Amniotic epithelial cell (primary cell): ENCODE measurements at places on chromosomes 7 and 10.

DNA sequence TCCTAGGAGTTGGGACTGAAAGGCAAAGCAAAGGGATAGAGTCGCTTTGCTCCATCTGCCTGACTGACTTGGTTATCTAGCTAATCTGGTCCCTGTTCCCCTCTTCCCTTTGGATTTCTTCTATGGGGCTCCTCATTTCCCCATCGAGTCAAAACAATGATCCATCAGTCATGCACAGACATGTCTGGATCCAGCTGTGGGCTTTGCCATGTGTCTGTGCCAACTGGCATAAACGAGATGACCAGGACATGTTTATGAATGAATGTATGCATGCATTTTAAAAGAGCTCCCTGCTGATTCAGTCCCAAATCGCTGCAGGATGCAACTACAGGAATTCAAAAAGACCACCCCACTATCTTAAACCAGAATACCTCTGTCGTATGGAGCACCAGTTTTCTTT, 122.0 kb downstream of the ARL4A start:
- no peak for DNase-seq

- peak; percentile 85 for DNase-seq
Observed at GRCh38 chr10:29160150-29160617, 128.7 kb upstream of the LYZL1 start.

GRCh38 chr10:113572520-113573290, 19.9 kb downstream of the HABP2 start:
- no peak for DNase-seq

GRCh38 chr10:101095550-101096213, 33.9 kb downstream of the KAZALD1 start:
- DNase-seq, result peak; percentile 32

DNA sequence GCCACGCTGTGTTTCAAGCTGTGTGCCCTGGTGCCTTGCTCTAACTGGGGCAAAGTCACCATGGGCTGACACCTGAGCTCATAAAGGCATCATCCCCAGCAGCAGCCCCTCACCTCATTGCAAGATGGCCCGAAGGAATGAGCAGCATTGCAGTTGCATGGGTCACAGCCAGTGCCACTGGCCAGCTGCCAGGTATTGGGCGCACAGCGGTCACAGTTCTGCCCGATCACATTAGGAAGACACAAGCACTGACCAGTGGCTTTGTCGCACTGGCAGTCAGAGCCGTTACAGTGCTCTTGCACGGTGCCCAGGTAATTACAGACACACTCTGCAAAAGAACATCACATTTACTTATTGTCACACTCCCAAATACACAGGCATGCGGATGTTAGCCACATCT, 51.1 kb downstream of the LAMB1 start:
- DNase-seq, result no peak

- no peak for DNase-seq
Observed at GRCh38 chr7:148711191-148712102, 12.7 kb downstream of the CUL1 start.

DNA sequence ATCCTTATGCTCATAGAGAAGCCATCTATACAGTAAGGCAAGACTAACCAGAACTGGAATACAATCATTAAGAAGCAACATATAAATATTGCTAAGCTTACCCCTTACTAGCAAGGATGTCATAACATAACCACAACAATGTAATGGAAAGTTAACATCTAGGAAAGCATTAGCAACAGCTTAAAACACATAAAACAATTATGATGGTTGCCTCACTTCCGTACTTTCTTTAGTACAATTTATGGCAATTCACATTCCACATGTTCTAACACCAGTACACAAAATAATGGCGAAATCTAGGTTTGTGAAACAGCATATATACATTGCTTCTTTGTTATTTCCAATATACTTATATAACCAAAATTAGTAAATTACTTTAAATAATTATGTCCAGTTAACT, 195.0 kb downstream of the AHR start:
- peak; percentile 80 for DNase-seq

DNA sequence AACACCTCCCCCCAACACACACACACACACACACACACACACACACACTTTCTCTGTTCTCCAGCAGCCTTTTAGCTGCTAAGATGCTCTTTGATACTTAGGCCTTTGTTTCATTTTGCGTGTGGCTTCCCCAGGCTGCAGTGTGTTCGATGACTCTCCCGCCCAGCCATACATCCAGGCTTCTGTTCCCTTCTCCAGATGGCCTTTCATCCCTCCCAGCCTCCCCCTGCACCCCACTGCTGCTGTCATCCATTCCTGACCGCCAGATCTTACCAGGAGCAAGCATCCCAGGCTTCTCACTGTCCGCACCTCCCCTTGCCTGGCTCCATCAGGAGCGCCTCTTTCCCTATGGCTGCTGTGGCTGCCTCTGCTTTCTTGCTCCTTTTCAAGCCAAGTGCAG, 77.8 kb upstream of the PPIF start:
- no peak for DNase-seq

GRCh38 chr10:99781734-99782429, 558 bp upstream of the ABCC2 start:
- DNase-seq, result no peak

DNA sequence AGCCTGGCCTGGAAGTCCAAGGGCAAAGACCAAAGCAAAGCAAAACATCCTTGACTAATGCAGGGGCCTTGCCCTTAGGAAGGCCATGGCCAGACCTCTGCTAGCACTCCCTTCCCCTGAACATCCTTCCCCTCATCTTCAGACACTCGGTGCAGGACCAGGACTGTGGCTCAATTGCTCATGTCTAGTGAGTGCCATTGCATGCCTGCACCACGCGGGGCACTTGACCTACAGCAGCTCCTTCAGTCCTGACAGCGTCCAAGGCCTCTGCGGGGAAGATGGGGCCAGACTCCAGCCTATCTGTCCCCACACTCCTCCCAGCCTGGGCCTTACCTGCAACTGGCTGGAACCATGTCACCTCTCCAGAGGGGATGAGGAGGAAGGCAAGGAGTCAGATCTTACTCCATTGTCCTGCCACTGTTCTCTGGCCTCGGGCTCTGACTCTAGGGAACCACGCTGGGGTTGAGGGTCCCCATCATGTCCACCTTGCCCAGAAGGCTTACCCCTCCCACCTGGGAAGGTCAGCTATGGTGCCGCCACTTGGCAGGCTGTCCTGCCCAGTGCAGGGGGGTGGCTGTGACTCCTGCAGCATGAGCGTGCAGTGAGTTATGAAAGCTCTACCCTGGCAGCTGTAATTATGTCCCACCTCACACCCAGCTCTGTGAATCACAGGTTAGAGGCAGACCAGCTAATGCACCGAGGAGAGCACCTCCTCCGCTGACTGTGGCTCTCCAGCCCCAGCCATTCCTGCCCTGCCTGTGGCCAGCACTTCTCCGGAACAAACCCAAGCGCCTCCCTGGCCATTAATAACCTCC, 16.1 kb downstream of the DRGX start:
- no peak for DNase-seq

- no peak for DNase-seq
Observed at GRCh38 chr7:142327628-142328405, 70.0 kb upstream of the PRSS58 start.

DNA sequence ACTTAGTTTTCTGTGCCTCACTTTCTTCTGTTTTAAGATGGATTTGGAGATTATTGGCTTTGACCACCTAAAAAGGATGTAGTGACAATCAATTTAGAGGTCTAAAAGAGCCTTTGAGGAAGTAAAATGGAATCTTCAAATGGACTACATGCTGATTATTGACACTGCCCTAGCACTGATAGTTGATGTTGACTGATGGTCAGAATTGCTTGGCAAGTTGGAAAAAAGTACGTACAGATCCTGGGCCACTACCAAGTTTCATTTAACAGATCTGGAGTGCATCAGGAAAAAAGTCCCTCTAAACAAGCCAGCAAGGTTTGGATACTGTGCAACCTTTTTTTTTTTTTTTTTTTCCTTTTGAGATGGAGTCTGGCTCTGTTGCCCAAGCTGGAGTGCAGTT, 81.1 kb downstream of the TCF7L2 start:
- no peak for DNase-seq

DNA sequence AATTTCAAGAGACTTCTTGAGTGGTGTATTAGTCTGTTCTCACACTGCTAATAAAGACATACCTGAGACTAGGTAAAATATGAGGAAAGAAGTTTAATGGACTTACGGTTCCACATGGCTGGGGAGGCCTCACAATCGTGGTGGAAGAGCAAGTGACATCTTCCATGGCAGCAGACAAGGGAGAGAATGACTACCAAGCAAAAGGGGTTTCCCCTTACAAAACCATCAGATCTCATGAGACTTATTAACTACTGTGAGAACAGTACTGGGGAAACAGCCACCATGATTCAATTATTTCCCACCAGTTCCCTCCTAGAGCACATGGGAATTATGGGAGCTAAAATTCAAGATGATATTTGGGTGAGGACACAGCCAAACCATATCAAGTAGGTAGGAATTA, 150.5 kb downstream of the PCDH15 start:
- DNase-seq, result no peak

GRCh38 chr7:27359181-27360125, 116.9 kb downstream of the EVX1 start:
- no peak for DNase-seq

GRCh38 chr10:69892816-69893215, 91.1 kb downstream of the COL13A1 start:
- DNase-seq, result no peak

GRCh38 chr7:74223711-74224510, 14.1 kb downstream of the LAT2 start:
- DNase-seq, result no peak

GRCh38 chr10:89679986-89680385, 21.4 kb upstream of the KIF20B start:
- DNase-seq, result no peak

DNA sequence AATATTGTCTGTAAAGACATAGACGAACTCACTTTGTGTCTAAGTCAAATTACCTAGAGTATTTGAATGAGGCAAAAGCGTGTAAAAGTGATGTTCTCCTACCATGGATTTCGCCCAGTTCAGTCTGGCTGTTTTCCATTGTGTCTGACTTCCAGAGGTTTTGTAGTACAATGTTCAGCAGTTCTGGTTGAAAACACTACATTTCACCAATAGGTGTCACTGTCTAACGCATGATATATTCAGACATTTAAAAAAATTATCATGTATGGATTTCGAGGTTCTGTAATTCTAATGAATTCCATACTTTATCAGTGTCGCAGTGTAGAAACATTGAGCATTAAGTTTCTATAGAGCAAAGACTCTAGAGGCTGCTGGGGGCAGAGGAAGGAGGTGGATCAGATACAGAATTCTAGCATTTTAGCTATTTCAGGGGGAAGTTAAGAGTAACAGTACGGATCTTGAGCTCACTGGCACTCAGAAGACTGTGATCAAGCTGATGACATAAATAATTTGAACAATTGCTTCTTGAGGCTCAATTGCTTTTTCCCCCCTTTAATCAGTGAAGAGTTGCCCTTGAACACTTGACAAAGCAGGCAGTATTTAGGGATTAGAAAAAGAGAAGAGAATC, 196.9 kb upstream of the RHOBTB1 start:
- peak; percentile 72 for DNase-seq

- DNase-seq, result no peak
Observed at GRCh38 chr10:5515948-5516761, 8.6 kb upstream of the CALML3 start.

DNA sequence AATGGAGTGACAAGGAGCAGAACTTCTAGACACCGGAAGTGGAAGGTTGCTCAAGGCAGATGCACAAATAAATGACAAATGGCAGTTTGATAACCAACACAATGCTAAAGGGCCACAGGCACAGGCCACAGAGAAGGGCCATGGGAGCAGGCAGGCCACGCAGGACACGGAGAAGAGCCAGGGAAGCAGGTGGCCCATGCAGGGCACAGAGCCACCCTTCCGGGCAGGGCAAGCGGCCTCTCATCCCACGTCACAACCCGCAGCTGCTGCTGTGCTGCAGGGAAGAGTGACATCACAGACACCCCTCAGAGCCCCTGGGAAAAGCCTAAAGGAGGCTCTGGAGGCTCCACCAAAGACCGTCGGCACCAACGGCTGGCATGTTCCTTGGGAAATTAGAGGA, 328.5 kb downstream of the PTPRN2 start:
- DNase-seq, result no peak

- peak; percentile 80 for DNase-seq
Observed at GRCh38 chr7:17545348-17545747, 246.9 kb downstream of the AHR start.

DNA sequence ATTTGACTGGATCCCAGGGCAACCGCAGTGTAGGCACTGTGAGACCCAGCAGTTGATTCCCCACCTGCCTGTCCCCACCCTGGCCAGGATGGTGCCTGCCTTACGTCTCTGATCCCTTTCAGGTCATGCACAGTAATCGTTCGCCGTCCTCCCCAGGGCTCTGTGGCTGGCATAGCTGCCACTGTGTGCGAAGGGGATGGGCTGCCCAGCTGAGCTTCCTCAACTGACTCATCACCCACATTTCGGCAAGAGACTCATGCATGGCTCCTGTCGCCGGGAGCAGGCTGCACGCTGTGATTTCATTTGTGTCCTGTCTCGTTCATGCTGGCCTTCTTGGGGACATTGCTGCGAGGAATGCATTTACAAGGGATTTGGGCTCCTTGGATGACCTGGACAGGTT, 252.4 kb downstream of the KLF6 start:
- no peak for DNase-seq

DNA sequence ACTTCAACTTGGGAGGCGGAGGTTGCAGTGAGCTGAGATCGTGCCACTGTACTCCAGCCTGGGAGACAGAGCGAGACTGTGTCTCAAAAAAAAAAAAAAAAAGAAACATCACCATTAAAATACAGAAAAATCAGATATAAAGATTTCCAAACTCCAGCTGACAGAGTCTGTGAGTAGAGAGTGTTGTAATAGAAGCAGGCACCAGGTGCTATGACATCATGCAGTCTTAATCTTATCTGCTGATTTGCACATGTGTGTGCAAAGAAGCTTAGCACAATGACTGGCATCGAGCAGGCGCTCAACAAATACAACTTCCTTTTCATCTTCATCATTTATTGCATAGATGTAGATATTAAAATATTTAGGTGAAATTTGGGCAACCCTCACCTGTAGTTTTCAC, 92.2 kb downstream of the PRKCQ start:
- peak; percentile 36 for DNase-seq

DNA sequence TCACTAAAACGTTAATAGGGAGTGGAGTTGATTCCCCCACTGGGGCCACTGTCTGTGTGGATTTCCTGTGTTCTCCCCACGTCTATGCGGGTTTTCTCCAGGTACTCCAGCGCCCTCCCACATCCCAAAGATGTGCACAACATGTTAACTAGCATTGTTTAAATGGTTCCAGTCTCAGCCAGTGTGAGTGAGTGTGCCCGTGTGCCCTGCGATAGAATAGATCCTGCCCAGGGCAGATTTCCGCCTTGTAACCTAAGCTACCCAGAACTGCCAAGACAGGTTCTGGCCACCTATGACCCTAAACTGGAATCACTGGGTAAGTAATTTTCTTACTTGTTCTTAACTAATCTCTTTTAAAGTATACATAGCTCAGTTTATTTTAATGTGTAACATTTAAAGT, 58.5 kb downstream of the CCDC6 start:
- DNase-seq, result no peak

GRCh38 chr10:102752934-102753664, 9.4 kb downstream of the WBP1L start:
- DNase-seq, result peak; percentile 97

DNA sequence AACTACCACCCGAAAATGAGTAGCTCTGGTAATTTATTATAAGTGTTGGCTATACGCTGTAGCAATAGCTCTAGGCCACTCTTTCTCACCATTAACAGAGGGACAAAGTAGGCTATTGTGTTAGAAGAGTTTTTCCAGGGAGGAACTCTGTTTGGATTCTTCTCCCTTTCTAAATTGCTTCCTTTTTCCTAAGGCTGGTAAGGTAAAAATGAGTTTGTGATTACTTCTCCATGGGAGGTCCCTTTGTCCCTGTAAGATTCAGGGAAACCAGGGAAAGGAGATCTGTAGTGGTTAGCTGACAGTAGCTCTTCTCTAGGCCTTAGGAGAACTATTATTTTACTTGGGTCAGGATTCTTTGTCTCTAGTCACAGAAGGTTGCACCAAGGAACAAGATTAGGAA, 23.2 kb upstream of the SEMA3E start:
- no peak for DNase-seq
